ENCODE measurements at places on chromosomes 12 and 14. TPM values are rescaled to one million over a fixed set of nuclear protein-coding genes. Genes with fewer than 3 reads are reported as not detected.

Gene TSPAN19
- total RNA-seq, result not detected

Gene ALX1
- not detected for total RNA-seq

Gene DNAH10
- 0.72 TPM for total RNA-seq

Gene CCDC198
- not detected for total RNA-seq

Gene ENDOU
- not detected for total RNA-seq

Gene FGF6
- total RNA-seq, result not detected

Gene STAC3
- 0.36 TPM for total RNA-seq

Gene SLC41A2
- total RNA-seq, result 36.5 TPM

Gene P2RX7
- total RNA-seq, result 4.0 TPM

Gene SERPINA3
- total RNA-seq, result 5.1 TPM

Gene CNTN1
- 0.29 TPM for total RNA-seq

DNA sequence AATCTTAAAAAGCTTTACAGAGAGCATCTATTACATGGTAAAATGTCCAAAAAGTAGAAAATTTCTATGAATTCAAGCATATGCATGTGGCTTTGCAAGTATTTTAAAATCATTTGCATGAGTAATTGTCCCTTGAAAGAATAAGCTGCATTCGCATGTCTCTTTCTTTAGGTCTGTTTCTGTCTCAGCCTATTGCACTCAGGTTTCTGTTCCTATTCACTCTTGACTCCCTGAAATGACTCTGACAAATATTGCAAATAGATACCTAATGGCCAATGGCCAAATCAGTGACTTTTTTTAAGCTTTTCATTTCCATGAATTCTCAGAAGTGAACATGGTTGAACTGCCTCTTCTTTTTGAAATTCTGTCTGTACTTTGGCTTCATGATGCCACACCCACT lies 6.4 kb upstream of the TTC8 start:
- no peak for DNase-seq

DNA sequence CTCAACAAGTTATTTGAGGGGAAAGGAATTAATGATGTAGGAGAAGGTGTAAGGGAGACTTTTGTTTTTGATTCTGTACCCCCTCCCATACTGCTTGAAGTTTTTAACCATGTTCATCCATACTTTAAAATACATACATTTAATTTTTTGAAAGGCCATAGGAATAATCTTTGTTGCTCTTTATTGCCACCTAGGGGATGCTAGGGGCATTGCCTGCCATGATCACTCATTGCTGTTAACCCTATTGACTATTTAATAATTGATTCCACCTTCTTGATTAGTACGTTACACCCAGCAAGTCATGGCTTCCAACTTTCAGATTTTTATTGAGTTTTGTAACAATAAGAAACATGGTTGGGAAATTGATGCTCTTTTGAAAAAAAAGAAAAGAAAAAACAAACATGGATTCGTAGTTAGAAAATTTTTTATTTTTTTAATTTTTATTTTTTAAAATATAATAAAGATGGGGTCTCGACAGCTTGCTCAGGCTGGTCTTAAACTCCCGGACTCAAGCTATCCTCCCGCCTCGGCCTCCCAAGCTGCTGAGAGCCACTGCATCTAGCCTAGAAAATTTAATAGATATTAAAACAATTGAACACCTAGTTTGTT lies 8.5 kb upstream of the PRKAB1 start:
- DNase-seq, result peak; percentile 59

GRCh38 chr14:55699131-55700057 lies 119.4 kb downstream of the KTN1 start:
- DNase-seq, result peak; percentile 57

GRCh38 chr12:103020839-103021238 lies 63.4 kb downstream of the ASCL1 start:
- no peak for DNase-seq

- peak; percentile 11 for DNase-seq
Measured at GRCh38 chr14:35068238-35069012, 22.4 kb downstream of the FAM177A1 start.

GRCh38 chr14:64200170-64200569 lies 94.0 kb downstream of the ESR2 start:
- no peak for DNase-seq

- DNase-seq, result no peak
Measured at GRCh38 chr12:122545855-122546254, 18.8 kb downstream of the KNTC1 start.

DNA sequence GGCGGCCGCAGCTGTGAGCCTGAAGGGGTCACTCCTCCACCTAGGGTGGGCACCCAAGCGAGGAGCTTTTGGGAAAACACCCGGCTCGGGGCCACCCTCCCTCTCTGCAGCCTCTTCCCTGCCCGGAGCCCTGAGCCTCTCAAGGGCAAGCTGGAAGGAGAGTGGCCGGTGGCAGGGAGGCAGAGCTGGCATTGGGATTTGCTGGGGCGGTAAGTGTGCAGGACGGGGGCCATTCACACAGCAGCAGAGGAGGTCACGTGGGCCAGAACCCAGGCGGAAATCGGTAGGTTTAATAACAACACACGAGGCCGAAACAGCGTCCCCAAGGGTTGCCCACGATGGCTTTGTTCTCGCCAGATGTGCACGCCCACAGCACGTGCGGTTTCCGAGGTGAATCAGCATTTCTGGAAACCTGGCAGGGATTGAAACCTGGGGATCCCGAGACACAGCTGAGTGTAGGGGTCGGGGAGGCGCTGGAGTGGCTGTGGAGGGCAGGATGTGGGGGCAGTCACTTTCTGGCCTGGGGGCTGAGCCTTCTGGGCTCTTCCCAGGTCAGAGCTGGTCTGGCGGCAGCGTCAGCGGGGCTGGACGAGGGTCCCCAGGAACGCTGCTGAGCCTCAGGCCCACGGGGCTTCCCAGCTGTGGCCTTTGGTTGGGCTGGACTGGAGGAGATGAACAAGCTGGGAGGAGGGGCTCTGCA lies 23.5 kb downstream of the NOC4L start:
- DNase-seq, result no peak

DNA sequence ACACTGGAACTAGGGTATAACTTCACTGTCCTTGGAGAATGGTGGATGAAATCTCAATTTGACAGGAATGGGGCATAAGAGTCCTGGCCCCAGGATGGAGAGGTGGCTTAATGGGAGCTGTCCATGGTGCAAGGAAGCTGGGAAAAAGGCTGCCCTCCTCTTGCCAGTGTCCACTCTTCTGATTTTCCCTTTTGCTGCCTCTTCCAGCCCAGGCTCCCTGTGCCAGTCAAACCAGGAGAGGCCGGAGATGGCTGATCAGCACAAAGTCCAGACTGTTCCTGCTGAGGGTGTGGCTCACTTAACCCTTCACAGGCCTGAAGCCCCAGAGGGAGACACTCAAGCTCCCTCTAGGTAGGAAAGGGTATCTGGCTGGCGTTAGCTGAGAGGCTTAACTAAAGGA lies at the start of gene MYO1A:
Gene MYO1A, minus strand, starts transcription at position 240 of the 400 bp plus-strand sequence. CDS start 1,806 bp downstream, outside the sequence.
- DNase-seq, result no peak

DNA sequence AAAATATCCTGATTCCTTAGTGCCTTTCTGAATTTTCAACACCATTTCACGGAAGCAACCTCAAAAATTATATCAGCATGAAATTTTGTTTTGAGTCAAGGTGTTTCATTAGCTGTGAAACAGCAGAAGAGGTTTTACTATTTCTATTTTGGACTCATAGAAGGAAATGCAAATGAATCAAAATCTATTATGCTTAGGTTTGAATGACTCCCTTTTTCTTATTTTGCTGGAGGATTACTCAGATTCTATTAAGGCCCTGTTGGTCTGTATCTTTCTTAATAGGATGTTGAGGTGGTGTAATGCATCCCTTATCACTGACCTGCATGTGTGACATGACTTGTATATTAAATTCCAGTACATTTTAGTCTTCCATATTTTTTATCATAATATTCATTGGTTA lies 165.8 kb downstream of the TMTC2 start:
- no peak for DNase-seq

GRCh38 chr14:41404126-41404525 lies 202.6 kb upstream of the LRFN5 start:
- DNase-seq, result no peak

DNA sequence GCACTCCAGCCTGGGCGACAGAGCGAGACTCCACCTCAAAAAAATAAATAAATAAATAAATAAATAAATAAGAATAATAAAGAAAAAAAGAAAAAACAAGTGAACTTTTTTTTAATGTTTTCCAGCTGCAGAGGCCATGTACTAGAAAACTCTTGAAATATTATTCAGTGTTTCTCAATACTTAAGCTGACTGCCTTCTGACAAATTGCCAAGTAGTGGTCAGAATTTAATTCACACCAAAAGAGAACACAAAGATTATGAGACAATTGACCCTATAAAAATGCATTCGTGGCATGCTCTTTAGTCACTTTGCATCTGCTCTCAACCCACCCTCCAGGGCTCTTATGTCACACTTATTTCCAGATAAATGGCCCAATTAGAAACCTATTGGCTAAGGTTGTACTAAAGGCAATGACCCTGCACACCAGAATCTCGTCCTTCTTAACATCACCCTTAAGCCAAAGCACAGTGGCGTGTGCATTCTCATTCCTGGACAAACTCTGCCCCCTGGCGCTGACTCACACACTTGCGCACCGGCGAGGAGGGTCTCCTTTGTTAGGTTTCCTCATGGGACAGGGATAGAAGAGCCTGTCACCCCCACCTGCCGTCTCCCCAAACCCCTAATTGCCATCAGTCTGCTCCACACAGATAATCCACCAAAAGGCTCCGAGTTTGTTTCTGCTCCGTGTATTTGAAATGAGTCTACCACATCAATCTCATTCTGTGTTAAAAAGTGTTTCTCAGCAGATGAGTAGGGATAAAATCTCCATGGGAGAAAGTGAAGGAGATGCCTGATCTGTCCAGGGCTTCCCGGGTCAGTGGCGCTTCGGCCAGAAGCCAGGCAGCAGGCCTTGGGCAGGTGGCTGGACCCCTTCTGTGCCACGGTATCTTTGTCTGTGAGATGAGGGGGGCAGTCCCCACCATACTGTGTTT lies 73.1 kb upstream of the CEP83 start:
- DNase-seq, result peak; percentile 92

DNA sequence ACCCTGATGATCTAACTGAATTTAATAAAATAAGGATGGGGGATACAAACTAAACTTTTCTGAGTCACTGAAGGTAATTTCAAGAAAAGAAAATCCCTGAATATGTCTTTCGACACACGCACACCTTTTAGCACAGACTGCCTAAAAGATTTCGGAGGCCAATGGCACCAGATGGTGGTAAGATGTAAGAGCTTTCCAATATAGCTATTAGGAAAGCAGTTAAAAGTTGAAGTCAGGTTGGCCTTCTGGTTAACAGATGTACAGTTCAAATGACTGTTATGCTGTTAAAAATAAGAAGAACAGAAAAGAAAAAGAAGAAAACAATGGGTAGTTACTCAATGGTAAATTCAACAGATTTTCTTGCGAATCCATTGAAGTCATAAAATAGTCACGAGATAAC lies 80.7 kb upstream of the KRR1 start:
- no peak for DNase-seq

DNA sequence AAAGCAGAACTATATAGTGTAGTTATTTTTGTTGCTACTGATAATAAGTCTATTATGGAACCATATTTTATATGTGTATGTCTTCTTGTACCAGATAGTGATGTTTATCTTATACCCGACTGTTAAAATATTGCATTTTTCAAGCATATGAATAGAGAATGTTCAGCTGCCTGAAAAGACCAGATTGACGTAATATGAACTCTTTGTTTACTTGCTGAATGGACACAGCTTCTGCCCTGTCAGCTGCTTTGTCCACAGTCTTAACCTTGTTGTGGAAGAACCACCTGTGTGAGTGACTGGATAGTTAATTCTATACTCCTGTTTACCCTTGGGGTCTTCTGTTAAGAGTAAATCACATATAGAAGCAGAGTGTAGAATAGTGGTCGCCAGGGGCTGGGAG lies 109.3 kb downstream of the LGR5 start:
- DNase-seq, result no peak

- DNase-seq, result no peak
Measured at GRCh38 chr12:45688183-45688582, 41.3 kb upstream of the ARID2 start.

DNA sequence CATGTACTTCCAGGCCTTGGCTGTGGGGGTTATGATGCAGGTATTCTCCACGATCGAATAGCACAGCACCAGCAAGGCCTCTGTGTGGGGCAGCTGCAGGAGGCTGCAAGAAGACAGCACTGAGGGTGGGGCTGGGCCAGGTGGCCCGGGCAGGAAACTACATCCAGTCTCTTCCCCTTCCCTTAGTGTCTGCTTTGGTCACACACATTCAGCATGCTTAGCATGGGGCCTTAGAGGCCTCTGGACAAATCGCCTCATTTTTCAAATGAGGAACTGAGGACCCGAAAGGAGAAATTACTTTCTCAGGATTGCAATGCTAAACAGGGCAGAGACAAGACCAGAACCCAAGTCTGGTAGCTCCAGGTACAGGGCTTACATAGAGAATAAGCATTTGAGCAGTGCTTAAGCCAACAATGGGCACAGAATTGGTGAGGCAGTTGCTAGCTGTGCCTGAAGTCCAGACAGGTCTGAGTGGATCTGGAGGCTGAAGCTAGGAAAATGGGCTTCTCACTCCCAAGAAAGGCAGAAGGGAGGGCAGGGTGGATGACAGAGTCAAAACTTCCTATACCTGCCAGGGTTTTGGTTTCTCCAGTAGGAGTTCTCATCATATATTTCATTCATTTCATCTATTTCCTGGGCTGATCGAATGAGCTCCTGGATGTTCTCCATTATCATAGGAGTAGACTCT lies 3.5 kb downstream of the ACRBP start:
- peak; percentile 53 for DNase-seq

All from osteoblast (primary cell).